ENCODE measurements at places on chromosomes 13 and 19.

DNA sequence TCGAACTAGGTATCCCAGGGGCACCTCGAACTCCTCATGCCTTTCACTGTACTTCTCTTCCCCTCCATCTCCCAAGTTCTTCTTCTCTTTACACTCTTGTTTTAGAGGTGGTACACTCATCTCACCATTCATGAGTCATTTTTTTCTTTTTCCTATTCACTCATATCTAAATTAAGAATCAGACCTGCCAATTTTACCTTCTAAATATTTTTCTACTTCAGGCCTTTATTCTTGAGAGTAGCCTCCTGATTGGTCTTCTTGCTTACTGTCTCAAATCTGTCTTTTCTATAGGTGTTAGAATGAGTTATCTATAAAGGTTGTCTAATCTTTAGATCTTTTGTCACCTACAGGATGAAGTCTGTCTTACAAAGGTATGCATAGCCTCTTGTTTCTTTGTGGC lies 20.7 kb downstream of the TDRD3 start:
- no peak for DNase-seq

- DNase-seq, result no peak
Observed at GRCh38 chr13:20377720-20378119, 145.6 kb upstream of the GJB6 start.

DNA sequence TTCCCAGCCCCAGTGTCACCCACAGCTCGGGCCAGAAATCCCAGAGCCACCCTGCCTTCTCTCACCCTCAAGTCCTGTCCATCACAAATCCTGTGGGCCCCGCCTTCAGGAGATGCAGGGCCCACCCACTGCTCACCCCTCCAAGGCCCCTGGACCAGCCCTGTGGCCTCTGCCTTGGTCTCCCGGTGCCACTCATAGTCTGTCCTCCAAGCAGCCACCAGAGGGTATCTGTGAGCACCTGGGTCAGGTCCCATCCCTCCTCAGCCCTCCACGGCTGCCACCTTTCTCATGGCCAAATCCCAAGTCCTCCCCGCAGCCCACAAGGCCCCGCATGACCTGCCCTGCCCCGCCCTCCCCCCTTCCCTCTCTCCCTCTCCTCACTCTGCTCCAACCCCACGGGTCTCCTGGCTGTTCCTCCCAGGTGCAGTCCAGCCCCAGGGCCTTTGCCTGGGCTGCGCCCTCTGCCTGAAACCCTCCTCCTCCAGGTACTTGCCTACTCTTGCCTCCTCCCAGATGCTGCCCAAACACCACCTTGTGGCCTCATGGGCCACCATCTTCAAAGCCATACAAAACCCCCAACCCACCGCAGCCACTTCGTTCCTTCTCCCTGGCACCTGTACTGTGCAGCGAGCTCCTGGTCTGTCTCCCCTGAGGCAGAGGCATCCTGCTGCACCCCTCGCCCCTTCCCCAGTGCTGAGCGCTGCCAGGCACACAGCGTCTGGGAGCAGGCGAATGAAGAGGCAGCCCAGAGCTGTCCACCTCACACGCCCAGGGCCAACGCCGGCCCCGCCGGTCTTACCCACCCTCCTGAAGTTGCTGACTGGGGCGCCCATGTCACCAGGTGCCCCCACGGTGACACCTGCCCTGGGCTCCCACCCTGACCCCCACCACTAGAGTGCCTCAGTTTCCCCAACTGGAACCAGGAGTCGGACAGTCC lies 13.2 kb upstream of the UQCR11 start:
- no peak for DNase-seq

GRCh38 chr19:27843861-27844260 lies 1369.1 kb downstream of the UQCRFS1 start:
- DNase-seq, result no peak
